LHCN-M2 (cell line): ENCODE measurements at places on chromosomes 6 and 20. TPM values are rescaled to one million over a fixed set of nuclear protein-coding genes. Genes with fewer than 3 reads are reported as not detected.
A peak's percentile ranks its signal among the peaks of the same experiment; 100 is the strongest.

ECT2L gene
- not detected in 2 replicates for total RNA-seq

OXT gene
- not detected in 2 replicates for total RNA-seq

SLC22A7 gene
- not detected in 2 replicates for total RNA-seq

TINAG gene
- total RNA-seq, result 0.13 and 0.29 TPM in 2 replicates

GPR63 gene
- 0.19 and 0.57 TPM in 2 replicates for total RNA-seq

ERVFRD-1 gene
- total RNA-seq, result not detected in 2 replicates

DNA sequence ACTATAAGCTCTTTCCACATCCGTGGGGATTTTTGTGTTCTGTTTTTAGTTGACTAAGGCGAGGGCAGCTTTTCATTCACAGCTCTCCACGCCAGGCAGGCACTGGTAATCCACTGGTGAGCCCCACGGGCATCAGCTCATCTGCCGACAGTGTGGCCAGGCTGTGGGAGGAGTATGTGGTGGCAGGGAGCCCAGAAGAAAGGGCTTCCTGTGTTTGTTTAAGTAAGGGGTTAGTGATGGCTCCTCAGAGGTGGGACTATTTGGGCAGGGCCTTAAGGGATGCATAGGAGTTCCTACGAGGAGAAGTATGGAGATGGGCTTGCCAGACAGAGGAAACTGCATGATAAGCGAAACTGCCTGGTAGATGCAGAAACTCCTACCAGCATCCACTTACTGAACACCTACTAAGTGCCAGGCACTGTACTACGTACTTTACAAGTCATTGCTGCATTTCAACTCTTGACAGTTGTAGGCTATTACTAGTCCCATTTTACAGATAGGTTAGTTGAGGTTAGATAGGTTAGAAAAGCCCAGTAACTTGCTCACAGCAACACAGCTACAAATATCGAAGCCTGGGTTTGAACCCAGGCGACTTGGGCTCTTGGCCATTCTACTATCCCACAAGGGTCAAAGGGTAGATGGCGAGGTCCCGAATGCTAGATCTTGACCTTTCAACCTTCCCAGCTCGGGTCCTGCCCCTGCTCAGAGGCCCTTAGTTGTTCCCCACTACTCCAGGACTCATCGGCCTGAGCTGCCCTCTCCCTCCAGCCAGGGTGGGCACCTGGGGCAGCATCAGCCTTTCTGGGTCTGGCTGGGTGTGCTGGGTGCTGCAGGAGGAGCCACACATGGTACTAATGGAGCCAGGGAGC is 55.1 kb downstream of the CEBPB start:
- peak; percentile 71 for DNase-seq

DNA sequence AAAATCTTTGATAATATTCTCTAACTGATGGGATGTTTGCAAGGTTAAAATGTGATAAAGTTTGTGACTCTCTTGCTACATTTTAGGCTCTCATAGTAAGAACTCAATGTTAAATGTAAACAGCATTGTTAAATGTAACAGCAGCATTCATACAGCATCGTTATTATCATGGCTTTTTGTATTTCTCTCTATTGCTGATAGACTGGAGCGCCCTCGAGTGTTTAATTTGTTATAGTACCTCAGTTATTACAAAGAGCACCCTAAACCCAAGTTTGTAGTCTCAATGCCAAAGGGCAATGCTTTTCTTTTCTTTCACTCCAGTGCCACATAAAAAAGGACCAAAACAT is 14.9 kb upstream of the TTPAL start:
- peak; percentile 53 for DNase-seq

DNA sequence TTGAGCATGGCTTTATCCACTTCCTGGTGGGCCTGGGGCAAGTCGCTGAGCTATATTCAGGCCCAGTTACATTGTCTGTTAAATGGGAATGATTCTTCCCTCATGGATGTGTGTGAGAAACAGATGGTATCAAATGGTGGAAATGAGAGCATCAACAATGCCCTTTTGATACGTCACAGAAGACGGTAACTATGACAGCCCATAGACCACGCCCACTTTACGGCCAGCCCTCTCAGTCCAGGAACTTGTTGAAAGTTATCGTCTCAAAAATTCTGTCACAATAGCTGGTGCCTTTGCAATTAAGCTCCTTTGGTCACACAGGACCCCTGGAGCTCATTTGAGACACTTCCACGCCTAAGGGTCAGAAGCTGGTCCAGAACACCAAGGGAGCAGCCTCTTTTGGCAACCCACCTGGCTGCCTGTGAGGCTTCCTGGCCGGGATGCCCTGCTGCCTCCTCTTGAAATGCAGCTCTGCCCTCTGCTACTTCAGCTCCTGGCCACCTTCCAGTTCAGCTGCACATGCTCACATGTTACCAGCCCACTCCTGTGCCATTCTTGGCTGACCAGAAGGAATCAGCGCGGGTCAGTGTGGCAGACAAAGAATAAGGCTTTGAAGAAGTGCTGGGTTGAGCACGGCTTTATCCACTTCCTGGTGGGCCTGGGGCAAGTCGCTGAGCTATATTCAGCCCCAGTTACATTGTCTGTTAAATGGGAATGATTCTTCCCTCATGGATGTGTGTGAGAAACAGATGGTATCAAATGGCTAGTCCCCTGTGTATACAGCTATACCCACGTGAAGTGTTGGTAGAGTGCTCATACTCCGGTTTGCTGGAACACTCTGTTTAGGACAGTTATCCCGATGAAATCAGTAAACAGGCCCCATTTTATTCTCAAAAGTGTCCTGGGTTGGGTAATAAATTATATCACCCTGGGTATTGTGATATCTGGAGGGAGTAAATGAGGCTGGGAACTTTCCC is 199.2 kb upstream of the SUPT3H start:
- no peak for DNase-seq

DNA sequence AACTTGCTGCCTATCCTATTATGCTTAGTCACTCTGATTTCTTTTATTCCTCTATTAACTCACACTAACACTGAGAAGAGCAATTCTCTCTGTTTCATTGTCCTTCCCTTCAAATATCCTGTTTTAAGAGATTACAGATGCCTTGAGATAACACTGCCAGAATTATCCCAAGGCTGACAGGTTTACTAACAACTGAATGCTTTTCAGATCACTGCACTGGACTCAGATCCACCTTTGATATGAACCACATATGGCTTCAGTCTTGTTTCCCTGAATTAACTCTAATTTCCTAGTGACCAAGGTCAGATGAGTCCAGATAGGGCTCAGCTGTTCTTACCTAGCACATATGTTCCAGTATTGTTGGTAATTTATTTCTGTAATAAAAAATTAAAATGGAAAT is 633.1 kb downstream of the GRIK2 start:
- peak; percentile 0 for DNase-seq

DNA sequence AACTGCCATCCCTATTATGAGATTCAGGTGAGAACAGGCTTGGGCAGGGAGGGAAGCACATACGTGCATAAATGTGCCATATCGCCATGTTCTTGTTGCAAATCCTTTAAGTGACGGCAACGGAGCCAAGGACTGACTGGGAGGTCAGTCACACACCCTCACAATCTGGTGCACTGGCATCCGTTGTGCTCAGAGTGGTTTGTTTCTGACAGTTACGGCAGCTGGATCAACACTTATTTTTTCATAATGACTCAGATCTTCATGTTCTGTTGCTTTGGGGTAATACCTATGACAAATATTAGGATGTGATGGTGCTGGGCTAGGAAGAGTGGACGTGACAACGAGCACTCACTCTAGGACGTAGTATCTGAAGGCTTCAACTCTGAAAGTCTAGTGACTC is 56.2 kb upstream of the PREP start:
- DNase-seq, result peak; percentile 99

GRCh38 chr6:56851541-56852259 is 103.2 kb upstream of the BEND6 start:
- DNase-seq, result peak; percentile 89

DNA sequence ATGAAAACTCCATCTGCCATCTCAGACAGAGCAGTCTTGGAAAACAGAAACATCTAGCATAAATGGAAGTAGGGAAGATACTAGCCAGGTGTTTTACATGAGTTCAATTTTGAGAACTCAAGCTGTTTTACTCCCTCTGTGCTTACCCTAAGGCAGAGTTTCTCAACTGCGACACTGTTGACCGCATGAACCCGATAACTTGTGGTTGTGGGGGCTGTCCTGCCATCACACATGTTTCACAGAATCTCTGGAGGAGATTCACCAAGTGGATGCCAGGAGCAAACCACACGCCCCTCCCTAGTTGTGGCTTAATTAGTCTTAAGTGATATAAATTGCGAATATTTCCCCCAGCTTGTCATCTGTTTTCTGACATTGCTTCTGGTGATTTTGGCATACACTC is 2.3 kb upstream of the SERPINB6 start:
- peak; percentile 20 for DNase-seq

DNA sequence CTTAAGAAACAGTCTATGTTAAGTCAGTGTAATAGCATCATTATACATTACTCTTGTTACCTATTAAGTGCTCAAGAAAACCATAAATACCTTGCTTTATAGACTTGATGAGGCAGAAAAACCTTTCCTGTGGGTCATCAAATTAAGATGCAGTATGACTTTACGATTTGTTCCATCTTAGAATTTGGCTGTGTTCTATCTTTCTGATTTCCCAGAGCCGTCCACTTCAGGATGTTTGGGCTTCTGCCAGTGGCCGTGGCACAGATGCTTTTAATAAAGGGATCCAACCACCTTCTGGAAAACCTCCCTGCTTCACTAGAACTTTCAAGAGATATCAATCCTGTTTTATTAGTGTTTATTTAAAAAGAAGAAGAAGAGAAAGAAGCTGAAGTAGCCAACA is 71.2 kb downstream of the PDE7B start:
- no peak for DNase-seq

GRCh38 chr6:15897063-15897876 is 231.6 kb upstream of the MYLIP start:
- DNase-seq, result peak; percentile 33

- DNase-seq, result peak; percentile 14
Observed at GRCh38 chr6:167968091-167968490, 29.4 kb upstream of the KIF25 start.

DNA sequence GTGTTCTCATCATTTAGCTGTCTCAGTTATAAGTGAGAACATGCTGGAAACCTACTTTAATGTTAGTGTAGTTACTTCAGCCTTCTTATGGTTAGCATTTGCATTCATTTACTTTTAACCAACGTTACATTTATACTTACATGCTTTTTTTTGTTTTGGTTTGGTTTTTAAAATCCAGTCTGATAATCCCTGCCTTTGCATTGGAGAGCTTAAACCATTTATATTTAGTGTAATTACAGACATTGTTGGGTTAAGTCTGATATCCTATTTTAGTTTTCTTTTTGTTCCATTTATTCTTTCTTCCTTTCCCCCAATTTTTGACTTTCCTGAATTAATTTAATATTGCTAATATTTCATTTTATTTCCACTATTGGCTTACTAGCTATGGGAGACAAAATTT is 70.2 kb downstream of the AIG1 start:
- DNase-seq, result no peak

- peak; percentile 33 for DNase-seq
Observed at GRCh38 chr20:2820084-2820895, 4.1 kb downstream of the TMEM239 start.

- no peak for DNase-seq
Observed at GRCh38 chr6:139135578-139136545, 982 bp downstream of the HECA start.

DNA sequence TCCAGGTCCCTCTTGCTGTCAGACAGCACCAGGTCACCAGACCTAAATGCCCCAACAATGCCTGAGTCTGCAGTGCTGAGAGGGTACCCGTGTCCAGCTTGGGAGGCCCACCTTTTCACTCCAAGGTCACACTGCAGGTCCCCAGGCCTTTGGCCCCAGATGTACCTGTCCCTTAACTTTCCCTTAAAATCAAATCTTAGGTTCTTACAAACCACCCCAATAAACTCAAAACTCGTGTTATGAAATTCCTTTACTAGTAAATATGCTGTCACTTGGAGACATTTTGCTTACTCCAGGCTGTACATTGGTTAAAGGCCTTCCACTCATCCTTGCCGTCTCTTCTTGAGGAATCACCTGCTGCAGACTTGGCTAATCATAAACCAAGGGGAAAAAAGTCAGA is 165.7 kb upstream of the RREB1 start:
- no peak for DNase-seq
